ENCODE measurements at places on chromosomes 3 and 15.
A peak's percentile ranks its signal among the peaks of the same experiment; 100 is the strongest.

- no peak for DNase-seq
Observed at GRCh38 chr3:153305189-153305588, 143.2 kb downstream of the RAP2B start.

DNA sequence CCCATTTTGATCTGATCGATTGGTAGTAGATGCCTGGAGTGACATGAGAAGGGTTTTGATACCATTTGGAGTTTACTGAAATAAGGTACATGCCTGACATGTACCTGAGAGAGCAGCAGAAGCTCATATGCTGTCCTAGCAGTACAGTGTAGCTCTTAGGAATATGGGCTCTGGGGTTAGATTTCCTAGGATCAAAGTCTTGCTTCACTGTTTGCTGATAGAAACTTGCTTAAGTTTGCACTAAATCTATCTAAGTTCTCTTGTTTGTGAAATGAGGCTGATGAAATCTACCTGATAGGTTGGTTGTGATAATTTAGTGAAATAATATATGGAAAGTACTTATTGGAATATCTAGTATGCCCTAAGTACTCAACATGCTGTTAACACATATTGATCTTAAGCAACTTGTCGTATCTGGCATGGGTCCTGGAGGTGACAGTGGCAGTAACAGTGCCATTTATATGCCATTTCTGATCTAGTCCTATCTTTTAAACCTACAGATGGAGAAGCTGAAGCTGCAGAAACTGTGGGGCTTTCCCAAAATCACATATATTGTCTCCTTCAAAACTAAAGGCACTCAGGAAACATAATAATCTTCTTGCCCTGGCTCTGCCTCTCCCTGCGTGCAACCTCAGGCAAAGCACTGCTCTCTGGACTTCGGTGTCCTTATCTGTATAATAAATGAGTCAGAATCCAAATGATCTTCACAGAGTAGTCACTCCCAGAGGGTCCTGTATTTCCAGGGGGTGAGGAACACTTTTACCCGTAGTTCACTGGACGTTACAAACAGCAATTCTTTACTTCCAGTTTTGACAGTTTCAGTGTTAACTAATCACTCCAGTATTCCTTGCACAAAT, 223.6 kb upstream of the SETMAR start:
- DNase-seq: no peak

GRCh38 chr3:105415951-105416350, 49.2 kb downstream of the ALCAM start:
- no peak for DNase-seq

DNA sequence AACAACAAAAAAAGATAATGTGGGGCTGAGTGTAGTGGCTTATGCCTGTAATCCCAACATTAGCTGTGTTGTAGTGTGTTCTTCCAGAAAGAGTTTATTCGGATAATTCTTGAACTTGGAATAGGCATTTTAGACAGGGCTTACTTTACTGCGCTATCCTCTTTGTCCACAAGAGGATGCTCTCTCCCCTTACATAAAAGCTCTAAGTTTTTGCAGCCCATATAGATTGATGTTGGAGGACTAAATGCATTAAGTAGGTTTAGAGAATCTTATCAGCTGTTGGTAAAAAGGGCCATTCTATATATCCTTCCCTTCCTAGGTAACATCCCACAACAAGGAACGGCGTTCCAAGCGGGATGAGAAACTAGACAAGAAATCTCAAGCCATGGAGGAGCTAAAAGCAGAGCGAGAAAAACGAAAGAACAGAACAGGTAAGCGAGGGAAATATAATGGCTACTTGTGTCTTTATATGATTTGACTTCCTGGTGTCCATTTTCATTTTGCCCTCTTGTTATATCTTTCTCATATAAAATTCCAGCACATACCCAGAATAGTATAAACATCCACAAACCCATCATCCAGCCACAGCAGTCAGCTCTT, 27.8 kb upstream of the ITPKA start:
- no peak for DNase-seq

- no peak for DNase-seq
Observed at GRCh38 chr15:70576276-70576675, 187.1 kb downstream of the UACA start.

GRCh38 chr3:148796799-148797198, 30.8 kb upstream of the CPB1 start:
- DNase-seq: no peak

GRCh38 chr3:29410220-29410619, 129.3 kb downstream of the RBMS3 start:
- DNase-seq: no peak

- no peak for DNase-seq
Observed at GRCh38 chr3:151113343-151113742, 27.9 kb downstream of the MED12L start.

DNA sequence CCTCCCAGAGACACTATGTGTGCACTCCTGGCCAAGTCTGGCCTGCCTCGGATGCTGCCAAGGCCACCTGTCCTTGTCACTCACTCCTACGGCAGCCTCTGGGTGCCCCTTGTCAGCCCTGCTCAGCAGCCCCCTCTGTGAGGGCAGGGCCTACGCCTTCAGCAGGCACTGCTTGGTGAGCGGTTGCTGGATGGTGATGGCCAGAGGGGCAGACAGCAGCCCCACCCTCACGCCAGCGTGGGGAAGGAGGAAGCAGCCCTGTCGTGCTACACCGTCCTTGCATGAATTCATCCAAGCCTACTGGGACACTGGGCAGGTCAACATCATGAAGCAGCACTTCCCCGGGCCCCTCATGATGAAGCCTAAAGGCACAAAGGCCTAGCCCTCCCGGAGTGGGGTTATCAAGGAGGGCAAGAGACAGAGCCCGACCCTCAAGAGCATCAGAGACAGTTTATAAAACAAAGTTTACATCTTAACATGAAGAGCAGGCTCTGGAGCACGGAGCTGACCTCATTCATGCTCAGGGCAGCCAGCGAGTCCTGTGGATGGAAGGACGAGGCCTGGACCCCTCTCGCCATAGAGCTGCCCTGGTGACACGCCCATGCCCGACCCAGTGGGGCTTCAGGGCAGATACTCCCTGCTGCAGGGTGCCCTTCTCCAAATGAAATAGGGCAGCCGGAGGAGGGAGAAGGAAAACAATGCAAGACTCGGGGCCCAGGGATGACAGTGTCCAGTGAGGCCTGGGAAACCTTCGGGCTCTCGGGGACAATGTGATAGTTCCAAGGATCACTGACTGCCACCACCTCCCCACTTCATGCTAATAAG, 25.3 kb downstream of the CHDH start:
- no peak for DNase-seq

DNA sequence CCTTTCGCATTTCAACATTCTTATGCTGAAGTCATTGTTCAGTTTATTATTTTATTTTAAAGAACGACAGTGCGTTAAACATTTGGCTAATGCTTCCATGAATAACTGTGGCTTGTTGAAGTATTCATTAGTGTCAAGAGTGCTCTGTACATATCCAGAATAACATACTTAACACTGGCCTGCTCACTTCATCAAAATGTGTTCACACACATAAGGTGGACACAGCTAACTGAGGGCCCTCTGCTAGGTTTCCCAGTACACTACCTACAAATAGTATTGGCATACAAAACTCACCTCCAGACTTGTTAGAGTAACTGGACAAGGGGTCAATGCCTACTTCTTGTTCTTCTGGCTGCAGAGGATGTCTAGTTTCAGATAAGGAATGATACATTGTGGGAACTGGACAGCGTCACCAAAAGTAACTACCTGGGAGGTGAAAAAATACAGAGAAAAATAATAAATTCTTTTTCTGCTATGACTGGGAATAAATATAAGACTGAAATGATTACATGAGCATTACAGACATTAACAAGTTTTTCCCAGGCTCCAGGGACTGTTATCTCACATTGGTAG, 234.2 kb downstream of the TBC1D5 start:
- DNase-seq: no peak

GRCh38 chr15:33234020-33234461, 39.5 kb upstream of the FMN1 start:
- peak; percentile 46 for DNase-seq

DNA sequence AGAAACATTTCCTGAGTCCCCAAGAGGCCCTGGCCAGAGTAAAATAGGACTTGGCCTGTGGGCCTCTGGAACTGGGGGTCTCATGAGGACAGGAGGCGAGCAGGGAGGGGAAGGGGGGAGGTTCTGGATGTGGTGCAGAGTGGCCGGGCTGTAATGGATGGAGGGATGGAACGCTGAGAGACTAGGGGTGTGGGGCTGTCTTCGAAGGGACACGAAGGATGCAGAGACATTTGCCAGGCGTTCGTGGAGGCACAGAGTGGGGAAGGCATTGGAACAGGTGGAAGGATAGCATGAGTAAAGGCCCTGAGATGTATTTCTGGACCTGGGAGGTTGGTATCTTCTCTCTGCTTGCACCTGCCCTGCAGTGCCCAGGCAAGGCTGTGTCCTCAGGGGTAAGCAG, 2.1 kb upstream of the LCTL start:
- no peak for DNase-seq

- no peak for DNase-seq
Observed at GRCh38 chr15:101841656-101842055, 29.7 kb downstream of the OR4F15 start.

DNA sequence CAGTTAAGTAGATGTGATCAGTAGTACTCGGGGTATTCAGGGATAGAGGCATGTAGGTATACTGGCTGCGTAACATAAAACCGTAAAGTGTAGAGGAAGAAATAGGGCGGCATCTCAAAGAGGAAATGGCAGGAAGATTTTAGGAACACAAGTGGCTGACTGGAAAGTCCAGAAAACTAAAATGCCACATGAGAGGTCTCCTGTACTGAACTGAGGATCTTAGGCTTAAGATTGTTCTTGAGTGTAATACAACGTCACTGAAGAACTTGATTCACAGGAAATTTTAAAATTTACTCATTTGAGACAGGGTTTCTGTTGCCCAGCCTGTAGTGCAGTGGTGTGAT, 2.3 kb upstream of the LMLN start:
- no peak for DNase-seq

DNA sequence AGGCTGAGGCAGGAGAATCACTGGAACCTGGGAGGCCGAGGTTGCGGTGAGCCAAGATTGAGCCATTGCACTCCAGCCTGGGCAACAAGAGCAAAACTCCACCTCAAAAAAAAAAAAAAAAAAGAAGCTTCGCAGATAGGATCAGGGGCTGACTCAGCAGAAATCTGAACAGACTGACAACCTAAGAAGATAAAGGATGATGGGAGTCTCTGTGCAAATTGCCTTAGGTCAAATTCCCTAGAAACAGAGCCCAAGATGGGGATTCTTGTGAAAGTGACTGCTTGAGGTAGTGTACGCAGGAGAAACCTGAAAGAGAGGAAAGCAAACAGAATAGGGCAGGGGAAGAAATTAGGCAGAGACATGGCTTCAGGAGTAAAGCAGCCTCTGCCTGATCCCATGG, 160.8 kb upstream of the LRIG1 start:
- no peak for DNase-seq

DNA sequence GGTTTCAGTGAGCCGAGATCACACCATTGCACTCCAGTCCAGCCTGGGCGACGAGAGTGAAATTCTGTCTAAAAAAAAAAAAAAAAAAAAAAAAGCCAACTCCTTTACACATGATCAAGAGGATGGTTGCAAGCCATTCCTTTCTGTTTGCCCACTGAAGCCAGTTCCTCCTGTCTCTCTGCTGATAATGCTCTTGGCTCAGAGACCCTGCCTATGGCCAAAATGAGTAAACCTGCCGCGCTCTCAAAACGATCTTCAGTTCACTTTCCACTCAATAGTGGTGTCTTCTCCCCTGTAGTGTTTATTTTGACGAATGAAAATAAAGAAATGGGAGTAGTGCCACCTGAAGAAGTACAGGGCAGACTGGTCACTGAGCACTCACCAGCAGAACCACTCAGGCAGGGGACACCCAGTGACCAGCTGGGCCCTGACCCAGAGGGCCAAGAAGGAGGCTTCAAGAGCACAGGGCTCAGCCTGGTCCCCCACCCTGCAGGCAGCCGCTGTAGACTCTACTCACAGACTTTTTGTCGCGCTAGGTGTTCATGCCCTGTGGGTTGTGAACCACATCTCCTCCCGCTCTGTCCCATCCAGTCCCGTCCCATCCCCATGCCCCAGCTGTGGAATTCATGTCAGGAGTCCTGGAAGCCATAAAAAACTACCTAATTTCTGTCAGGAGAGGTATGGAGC, 23.6 kb downstream of the GRAMD2A start:
- no peak for DNase-seq

- no peak for DNase-seq
Observed at GRCh38 chr3:81601707-81602305, 159.6 kb downstream of the GBE1 start.

- DNase-seq: no peak
Observed at GRCh38 chr15:38651328-38652038, 86.9 kb upstream of the RASGRP1 start.

DNA sequence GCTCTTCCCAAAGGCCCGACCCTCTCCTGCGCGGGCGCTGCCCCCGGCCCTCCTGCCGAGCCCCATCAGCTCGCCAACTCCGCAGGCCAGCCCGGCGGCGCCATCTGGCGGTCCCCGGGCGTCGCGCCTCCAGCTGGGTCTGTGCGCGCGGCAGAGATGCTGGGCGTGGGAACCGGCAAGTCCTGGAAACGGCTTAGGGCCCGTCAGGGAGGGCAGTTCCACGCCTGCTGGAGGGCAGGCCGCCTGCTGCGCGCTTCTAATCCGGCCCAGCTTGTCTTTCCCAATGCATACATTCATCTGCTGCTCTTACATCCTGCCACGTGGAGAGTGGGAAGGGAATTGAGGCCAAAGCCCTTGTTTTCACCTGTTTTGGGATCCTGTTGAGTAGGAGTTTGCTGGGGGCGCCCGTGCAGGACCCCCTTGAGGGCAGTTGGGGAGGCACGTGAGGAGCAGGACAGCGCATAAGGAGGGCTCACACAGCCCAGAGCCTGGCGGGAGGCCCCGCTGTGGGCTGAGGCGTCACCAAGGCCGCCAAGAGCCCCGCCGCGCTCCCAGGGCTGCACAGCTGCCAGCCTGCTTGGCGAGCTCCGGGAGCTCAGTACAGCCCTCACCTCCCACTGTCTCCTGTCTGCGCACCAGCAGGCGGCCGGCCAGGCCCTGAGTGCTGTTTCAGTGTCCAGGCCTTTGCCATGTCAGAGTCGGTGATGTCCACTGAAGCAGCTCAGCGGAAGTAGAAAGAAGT, 165.6 kb downstream of the NSMCE3 start:
- DNase-seq: peak; percentile 47

DNA sequence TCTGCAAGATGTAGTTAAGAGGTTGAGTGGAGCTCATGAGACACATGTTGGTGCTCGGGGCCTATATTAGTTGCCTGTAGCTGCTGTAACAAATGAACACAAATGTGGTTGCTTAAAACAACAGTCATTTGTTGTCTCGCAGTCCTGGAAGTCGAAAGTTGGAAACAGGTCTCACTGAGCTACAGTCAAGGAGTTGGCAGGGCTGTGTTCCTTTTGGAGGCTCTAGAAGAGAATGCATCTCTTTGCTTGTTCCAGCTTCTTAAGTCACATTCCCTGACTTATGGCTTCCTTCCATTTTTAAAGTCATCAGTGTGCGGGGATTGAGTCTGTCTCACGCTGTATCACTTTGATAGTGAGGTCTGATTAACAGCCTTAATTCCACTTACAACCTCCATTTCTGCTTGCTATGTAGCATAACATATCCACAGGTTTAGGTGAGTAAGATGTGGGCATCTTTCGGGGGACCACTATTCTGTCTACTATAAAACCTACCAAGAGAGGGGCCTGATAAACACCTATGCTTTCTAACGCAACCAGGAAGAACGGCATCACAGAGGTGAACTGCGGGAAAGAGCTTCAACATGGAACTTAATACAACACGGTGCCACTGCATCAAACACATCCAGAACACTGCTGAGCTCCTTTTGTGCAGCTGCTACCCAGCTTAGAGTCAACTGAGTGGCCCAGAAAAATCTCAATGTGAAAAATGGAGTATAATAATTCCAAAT, 119.4 kb downstream of the ATP10A start:
- no peak for DNase-seq

All from amniotic stem cell (primary cell).